ENCODE measurements at places on chromosomes 7 and 10.
A peak's percentile ranks its signal among the peaks of the same experiment; 100 is the strongest.

DNA sequence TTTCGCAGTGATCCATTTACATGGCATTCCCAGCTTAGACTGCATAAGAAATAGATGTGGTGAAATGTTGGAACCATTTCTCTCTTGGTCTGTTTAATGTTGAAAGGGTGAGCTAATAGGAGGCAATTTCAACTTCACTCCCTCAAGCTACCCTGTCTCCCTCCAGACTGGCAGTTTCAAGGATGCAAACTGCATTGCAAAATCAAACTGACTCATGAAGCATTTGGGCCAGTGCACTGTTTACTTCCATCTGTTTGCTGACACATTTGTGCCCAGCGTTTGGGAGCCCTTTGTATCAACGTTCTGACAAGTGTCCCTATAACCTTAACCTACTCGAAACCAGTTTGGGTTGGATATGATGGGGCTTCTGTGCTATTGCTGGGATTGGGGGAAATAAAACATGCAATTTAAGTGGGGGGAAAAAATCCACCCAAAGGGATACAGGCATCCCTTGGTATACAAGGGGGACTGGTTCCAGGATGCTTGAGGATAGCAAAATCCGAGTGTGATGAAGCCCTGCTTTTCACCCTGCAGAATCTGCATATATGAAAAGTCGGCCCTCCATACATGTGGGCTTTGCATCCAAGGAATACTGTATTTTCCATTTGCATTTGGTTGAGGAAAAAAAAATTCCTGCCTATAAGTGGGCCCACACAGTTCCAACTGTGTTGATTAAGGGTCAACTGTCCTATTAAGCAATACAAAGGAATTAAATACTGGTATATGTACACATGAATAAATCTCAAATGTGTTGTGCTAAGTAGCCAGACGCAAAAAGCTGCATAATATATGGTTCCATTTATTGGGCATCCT, 15.6 kb downstream of the RHEB start:
- H3K27ac ChIP-seq: no peak overlapping the region
- DNase-seq: no peak
- H3K4me1 ChIP-seq: peaks cover 3% of the 10 kb centered on the region
- no peaks in the 10 kb centered on the region for H3K36me3 ChIP-seq
- H3K27me3 ChIP-seq: no peaks in the 10 kb centered on the region

DNA sequence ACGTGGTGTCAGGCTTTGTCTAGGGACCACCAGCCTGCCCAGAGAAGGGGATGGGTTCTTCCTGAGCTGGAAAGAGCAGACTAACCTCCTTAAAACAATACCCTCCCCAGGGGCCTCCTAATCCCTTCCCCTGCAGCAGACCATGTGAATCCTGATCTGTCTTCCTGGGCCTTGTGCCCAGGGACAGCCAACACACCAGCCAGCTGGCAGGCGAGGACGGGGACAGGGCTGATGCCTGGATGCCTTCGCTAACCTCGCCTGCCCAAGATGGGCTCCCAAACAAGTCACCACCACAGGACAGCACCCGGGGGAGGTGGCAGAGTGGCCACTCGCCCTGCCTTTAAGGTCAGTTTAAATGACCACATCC, 17.6 kb downstream of the PODXL start:
- H3K4me1 ChIP-seq: peaks cover 41% of the 10 kb centered on the region
- no peaks in the 10 kb centered on the region for H3K27me3 ChIP-seq
- no peak overlapping the region for H3K4me3 ChIP-seq
- no peaks in the 10 kb centered on the region for H3K36me3 ChIP-seq
- H3K27ac ChIP-seq: peak overlapping the region; percentile 13
- peak; percentile 65 for DNase-seq

DNA sequence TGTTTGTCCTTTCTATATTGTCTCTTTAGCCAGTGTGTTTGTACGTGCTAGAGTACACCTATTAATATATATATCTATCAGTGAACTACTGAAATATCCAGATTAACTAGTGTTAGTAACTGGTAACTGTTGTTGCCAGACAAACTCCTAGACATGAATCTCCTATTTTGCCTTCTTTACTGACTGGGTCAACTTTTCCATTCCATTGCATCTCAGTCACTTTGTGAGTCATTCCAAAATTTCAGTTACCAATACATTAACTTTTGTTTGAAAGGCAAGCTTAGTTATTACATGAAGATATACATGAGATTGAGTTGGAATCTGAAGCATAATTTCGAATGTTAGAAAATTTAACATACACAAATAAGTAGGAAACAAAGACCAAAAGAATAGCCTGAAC, 51.4 kb downstream of the BTAF1 start:
- no peak overlapping the region for H3K27ac ChIP-seq
- H3K4me1 ChIP-seq: no peaks in the 10 kb centered on the region
- no peak overlapping the region for H3K4me3 ChIP-seq

DNA sequence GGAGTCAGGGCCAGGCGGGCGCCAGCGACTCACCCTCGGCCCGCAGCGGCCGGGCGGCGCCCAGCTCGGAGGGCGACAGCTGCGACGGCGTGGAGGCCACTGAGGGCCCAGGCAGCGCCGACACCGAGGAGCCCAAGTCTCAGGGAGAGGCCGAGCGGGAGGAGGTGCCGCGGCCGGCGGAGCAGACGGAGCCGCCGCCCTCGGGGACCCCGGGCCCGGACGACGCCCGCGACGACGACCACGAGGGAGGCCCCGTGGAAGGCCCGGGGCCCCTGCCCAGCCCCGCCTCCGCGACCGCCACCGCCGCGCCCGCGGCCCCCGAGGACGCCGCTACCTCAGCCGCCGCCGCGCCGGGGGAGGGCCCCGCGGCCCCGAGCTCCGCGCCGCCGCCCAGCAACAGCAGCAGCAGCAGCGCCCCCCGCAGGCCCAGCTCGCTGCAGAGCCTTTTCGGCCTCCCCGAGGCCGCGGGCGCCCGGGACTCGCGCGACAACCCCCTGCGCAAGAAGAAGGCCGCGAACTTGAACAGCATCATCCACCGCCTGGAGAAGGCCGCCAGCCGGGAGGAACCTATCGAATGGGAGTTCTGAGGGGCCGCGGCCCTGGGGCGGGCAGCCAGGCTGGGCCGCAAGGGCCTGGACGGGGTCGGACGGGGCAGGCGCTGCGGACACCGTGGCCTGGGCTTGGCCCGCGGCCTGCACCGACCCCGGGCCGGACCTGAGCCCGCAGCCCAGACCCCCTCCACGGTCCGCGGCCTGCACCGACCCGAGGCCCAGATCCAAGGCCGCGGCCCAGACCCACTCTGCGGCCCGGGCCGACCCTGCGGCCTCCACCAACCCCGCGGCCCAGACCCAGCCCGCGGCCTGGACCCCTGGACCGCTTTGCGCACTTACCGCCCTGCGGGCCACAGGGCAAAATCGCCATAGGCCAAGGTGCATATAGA, 37.9 kb upstream of the SH2B2 start:
- no peak overlapping the region for H3K4me3 ChIP-seq
- H3K36me3 ChIP-seq: peaks cover 39% of the 10 kb centered on the region
- no peak for DNase-seq
- peaks cover 4% of the 10 kb centered on the region for H3K4me1 ChIP-seq
- H3K27ac ChIP-seq: no peak overlapping the region

GRCh38 chr10:77832238-77832637, 94.3 kb downstream of the DLG5 start:
- H3K36me3 ChIP-seq: peaks cover 64% of the 10 kb centered on the region
- no peaks in the 10 kb centered on the region for H3K27me3 ChIP-seq
- no peak for DNase-seq
- no peak overlapping the region for H3K27ac ChIP-seq

DNA sequence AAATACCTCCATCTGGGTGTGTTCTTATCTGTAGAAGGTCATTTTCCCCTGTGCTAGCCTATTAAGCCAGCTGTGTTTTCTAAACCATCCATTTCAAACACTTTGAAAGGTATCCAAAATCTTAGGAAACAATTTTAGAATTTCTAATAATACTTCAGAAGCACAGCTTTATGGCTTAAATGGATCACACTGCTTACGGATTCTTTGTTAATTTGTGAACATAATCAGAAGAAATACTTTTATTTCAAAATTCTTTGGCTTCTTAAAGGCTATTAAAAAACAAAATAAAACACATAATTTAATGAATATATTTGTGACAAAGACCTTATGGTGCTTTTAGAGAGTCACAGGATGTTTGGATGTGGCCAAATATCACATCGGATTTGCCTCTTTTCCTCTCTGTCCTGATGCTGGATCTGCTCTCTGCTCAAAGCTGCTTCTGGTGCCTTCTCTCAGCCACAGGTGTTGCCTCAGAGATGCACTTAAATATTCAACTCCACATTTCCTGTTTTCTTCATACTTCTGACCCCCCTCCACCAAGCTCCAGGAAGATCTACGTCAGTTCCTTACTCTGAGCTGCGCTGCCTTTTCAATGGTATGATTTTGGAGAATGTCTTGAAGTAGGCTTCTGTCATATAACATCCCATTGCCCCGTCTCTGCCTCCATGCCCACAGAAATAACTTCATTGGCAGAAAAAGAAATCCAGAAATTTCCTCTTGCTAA, 230.6 kb downstream of the MLLT10 start:
- H3K36me3 ChIP-seq: no peaks in the 10 kb centered on the region
- H3K27ac ChIP-seq: no peak overlapping the region
- no peak overlapping the region for H3K4me3 ChIP-seq
- no peak for DNase-seq

GRCh38 chr7:4850262-4850795, 11.5 kb downstream of the PAPOLB start:
- peaks cover 2% of the 10 kb centered on the region for H3K36me3 ChIP-seq
- no peak overlapping the region for H3K4me3 ChIP-seq
- DNase-seq: no peak
- H3K27me3 ChIP-seq: no peaks in the 10 kb centered on the region
- H3K4me1 ChIP-seq: peaks cover 9% of the 10 kb centered on the region
- no peak overlapping the region for H3K27ac ChIP-seq
